Suppressor macrophage treated with lipopolysaccharide for 1 hour (primary cell): ENCODE measurements at places on chromosomes 12 and 14.
A peak's percentile ranks its signal among the peaks of the same experiment; 100 is the strongest.

DNA sequence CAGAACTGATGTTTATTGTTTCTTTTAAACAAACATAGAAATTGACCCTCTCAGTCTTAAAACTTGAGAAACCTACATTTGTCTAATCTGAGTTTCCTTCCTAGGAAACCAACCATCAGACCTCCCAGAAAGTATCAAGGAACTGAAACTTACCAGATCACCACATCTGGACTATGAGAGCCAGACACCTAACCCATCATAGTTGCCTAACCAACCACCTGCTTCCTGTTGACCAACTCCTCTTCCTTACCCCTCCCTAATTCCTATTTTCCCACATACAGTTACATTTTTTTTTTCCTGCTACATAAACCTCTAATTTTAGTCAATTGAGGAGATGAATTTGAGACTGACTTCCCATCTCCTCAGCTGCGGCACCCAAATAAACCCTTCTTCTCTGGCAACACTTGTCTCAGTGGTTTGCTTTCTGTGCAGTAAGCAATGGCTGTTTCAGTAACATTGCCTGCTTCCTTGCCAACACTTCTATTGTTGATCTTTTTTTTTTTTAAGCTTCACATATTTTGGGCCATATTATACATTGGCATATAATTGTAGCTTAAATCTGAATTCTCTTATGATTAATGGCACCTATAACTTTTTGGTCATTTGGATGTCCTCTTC lies 34.3 kb downstream of the KLRD1 start:
- no peak for DNase-seq

GRCh38 chr14:58395812-58396788 lies at the start of gene TOMM20L:
TOMM20L (plus strand) TSS chr14:58395930; CDS start chr14:58395958, 28 bp downstream.
- DNase-seq: peak; percentile 75

- peak; percentile 64 for DNase-seq
These were observed 8.2 kb downstream of the DMAC2L start for GRCh38 chr14:50320283-50320682.

GRCh38 chr12:16163901-16164300 lies 113.6 kb downstream of the SLC15A5 start:
- DNase-seq: peak; percentile 21

DNA sequence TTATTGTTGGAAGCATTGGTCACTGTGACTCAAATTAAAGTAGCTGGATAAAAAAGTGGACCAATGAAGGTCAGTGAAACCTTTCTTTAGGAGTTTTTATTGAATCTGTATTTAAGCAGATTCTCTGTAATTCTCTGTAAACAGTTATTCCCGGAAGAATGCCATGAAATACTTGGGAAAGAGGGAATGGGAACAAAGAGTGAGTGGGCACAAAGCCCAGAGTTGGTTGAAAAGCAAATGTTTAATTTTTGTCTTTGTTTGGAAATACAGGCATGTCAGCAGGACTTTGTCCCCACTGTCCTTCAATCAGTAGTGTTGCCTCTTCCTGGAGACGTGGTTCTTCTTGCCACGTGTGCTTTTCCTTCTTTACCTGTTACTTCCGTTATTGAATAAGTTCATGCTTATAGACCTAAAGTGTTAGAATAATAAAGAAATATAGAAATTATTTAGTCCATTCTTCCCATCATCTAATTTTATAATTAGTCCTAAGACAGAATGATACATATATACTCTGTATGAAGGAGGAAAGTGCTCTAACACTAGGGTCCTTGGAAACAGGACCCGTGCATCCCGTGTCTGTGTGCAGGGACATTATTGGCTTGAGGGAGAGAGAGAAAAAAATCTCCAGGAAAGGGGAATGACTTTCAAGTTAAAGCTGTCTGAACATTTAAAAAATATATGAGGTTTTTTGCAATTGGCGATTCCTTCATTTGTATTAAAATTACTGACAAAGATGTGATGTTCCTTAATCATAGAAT lies 2.0 kb upstream of the ANG start:
- no peak for DNase-seq

DNA sequence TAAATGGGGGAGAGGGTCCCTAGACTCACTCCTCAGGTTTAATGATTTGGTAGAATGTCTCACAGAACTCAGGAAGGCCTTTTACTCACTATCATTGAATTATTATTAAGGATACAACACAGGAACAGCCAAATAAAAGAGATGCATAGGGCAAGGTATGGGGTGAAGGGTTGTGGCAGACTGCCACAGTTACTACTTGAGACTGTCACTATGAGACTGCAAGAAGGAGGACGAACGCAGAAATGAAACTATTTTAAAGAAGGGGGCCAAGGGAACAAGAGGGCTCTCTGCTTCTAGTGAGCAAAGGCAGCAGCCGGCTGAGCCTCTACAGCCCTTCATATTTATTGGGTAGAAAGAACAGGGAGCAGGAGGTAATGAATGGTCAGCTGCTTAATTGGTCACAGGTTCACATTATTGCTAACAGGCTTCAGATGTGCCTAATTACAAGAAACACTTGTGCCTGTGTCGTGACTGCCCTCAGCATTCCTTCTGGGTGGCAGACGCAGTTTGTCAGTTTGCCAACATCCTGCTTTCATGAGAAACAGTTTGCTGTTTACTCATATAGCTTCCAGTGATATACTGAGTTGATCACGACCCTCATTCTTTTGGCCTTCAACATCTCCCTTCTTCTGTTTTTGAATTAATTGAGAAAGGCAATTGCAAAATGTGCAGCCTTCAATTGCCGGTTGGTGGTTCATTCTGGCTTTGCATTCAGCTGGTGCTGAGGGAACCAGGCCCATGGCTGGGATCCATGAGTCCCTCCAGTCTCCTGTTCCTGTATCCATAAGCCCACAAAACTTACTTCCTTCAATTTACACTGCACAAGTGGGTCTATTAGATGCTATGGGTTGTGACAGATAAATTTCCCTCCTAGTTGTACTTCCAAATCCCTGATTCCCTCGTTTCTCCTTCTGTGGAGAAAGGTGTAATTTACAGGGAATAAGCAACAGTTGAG lies 82.8 kb upstream of the PLEKHG7 start:
- no peak for DNase-seq

GRCh38 chr12:13071305-13072280 lies 27.4 kb downstream of the FAM234B start:
- no peak for DNase-seq

GRCh38 chr14:50667684-50667995 lies 466 bp downstream of the SAV1 start:
- DNase-seq: no peak

GRCh38 chr12:7161811-7162210 lies 27.7 kb upstream of the PEX5 start:
- no peak for DNase-seq
